ENCODE measurements at places on chromosomes 2 and 18.

DNA sequence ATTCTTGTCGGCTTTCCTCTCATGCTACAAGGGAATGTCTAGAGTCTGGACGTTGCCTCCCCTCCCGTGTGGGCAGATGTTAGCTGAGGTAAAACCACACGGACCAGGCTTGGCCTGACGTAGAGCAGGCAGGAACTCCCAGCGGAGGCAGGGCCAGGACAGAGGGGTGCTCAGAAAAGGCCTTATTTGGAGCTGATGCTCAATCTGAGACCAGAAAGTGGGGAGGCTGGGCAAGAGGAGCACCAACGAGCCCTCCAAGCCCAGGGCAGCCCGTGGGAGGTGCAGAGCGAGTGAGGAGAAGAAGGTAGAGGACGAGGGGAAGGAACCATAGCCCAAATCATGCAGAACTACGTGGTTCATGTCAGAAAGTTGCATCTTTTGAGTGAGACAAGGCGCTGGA lies 9.0 kb downstream of the TEX51 start:
- no peak for DNase-seq

GRCh38 chr2:100033976-100034375 lies 108.4 kb downstream of the AFF3 start:
- DNase-seq = no peak

- DNase-seq = no peak
Measured at GRCh38 chr18:77187189-77187588, 54.6 kb upstream of the MBP start.

DNA sequence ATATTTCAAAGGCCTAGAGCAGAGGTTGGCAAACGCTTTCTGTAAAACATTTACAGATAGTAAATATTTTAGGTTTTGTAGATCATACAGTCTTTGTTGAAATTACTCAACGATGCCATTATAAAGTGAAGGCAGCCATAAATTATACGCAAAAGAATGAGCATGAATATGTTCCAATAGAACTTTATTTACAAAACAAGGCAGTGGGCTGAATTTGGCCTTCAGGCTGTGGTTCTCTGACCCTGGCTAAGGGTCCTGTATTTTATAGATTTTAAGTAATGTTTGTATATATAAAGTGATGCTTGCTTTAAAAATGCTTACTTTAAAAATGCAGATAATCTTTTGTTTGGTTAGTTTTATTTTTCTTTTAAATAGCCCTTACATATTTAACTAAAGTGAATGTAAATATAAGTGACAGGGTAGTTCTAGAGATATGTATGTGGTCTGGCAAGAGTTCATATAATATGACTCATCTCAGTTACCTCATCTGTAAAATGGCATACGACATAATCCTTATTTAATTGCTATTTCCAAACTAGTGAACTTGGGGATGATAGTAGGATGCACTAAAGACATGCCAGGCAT lies 51.7 kb upstream of the ATP5MC3 start:
- no peak for DNase-seq

Measured in tongue (tissue), 3 donors.